ENCODE measurements at places on chromosomes 6 and 20.

DNA sequence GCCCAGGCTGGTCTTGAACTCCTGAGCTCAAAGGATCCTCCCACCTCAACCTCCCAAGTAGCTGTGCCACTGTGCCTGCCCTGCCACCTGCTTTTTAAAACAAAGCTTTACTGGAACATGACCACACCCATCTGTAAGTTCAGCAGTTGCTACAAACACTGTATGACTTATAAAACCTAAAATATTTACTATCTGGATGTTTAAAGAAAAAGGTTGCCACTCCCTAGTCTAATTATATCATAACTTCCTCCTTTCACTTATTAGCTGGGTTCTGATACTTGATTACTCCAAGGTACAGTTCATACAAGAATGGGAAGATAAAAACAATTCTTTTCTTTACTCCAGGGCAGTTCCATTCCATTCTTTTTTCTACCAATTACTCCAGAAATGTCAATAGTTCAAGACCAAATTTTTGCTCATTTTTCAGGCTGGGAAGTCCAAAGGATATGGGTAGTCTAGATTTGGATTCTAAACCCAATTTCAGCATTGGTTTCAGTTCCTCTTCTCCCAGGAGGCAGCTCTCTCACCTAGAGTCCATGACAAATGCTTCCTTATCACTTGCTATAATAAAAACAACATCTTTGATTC lies 63.1 kb downstream of the SEC63 start:
- DNase-seq: no peak

- DNase-seq: no peak
These were observed 296.8 kb downstream of the PREX1 start for GRCh38 chr20:48530957-48531356.

DNA sequence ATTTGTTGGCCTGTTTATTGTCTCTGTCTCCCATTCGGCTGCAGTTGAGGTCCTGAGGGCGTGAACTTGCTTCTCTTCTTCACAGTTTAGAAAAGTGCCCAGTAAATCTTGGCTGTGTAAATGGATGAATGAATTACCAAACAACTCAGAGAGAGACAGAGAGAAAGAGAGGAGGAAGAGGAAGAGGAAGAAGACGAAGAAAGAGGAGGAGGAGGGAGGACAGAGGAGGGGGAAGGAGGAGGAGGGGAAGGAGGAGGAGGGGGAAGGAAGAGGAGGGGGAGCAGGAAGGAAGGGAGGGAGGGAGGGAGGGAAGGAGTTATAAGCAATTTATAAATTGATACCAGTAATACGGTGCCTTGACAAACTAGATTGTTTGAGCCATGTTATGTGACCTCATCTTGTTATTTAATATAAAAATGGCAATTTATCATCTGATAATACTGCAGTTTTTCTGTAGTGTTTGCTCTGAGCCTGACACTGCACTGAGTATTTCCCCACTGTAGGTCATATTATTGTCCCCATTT lies 18.7 kb downstream of the HCK start:
- no peak for DNase-seq

DNA sequence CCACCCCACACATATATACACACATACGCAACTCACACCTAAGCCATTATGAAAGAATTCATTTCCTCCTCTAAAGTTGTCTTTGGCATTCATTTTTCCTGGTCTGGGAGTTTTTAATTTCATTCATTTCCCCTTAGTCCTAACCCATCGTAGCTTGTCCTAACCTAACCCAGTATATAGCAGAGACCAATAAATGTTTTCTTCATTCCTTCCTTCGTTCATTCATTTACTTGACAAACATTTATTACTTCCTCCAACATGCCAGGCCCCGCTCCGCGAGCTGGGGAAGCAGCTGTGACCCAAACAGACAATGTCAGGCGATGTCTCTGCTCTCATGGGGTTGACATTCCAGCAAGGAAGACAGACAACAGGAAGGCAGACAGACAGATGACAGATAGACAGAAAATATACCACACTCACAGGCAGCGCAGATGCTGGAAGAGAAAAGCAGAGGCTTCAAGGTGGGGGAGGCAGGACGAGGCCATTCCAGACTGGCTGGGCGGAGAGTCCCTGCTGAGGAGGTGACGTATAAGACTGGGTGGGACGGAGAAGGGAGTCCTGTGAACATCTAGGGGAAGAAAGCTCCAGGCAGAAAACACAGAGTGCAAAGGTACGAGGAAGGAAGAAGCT lies 33.7 kb upstream of the SIRPA start:
- no peak for DNase-seq

DNA sequence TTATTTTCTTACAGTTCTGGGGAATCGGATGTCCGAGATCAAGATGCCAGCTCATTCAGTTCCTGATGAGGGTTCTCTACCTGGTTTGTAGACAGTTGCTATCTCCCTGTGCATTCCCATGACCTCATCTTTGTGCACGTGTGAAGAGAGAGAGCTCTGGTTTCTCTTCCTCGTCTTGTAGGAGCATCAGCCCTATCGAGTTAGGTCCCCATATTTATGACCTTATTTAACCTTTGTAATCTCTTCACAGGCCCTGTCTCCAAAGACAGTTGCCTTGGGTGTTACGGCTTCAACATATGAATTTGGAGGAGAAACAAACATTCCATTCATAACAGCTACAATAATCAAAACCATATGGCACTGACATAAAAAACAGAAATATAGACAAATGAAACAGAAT lies 455.3 kb downstream of the HACE1 start:
- no peak for DNase-seq

GRCh38 chr20:58511364-58511763 lies 3.8 kb downstream of the APCDD1L start:
- DNase-seq: no peak

GRCh38 chr6:133360194-133360593 lies 119.0 kb downstream of the EYA4 start:
- no peak for DNase-seq

DNA sequence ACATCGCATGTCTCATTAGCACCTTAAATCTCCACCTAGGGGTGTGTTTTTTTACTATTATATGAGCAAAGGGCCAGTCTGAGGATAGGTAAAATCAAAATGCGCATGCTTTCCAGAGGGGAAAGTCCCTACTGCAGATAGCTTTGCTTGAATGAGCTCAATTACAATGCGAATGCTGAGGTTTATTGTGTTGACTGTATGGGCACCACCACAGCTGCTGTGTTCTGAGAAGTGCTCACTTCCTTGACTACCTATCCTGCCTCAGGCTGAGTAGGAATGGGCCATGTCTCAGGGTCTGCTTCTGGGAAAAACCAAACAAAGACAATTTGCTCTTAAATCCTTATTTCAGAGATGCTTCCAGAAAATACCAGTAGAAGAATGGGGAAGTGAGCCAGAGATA lies 36.6 kb downstream of the MOCS1 start:
- DNase-seq: no peak

- no peak for DNase-seq
These were observed 41.5 kb downstream of the YTHDF1 start for GRCh38 chr20:63174309-63175037.

DNA sequence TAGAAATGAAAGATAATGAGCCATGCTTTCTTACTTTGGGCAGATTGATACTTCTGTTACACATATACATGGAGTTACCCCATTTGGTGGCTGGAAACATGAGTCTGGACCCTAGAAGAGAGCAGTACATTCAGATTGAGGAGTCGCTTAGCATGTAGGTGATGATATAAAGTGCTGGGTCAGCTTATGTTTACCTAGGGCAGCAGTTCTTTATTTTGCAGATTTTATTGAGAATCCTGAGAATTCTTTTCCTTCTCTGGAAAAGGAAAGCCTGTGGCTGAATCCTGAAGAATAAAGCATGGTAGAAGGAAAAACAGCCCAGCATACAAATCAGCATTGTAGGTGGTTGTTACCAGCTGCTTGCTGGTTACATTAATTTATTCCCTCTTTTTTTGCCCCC lies 91.2 kb downstream of the SMAP1 start:
- no peak for DNase-seq

DNA sequence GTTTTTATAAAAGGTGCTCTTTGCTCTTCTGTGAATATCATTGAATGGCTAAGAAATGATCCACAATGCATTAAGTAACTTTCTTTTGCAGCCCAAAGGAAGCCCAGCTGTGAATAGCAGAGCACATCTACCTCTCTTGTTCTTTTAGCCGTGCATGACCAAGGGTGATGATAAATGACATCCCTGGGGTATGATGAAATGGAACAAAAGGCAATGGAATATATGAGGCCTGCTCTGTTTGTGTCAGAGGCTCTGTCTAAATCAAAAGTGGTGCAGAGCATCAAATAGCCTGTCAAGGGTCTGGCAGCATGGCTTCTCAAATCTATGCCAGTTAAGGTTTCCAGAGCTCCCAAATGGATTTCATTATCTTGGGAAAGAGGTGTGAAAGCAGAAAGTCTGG lies 362.6 kb upstream of the RNF217 start:
- DNase-seq: no peak

- DNase-seq: no peak
These were observed 431.9 kb upstream of the RGS17 start for GRCh38 chr6:153563001-153563400.

GRCh38 chr6:20126102-20126752 lies 86.0 kb downstream of the MBOAT1 start:
- DNase-seq: no peak

- DNase-seq: no peak
These were observed 139.9 kb downstream of the BMP7 start for GRCh38 chr20:57126481-57127092.

- DNase-seq: no peak
These were observed 3.5 kb downstream of the OCSTAMP start for GRCh38 chr20:46546936-46547335.

DNA sequence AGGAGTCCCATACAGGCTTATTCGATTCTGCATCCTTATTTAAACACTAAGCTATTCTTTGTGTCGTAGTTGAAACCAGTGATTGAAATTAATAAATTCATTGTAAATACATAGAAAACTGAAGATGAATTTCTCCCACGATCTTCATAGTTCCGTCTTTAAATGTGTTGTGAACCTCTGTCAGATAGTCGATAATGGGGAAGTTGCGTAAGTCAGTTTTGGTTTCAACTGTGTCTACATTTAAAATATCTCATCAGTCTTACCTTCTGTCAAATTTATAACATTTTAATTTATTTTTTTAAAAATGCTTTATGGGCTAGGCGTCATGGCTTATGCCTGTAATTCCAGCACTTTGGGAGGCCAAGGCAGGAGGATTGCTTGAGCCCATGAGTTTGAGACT lies 12.7 kb downstream of the STX11 start:
- DNase-seq: peak; percentile 39

- no peak for DNase-seq
These were observed 18.8 kb downstream of the PRR18 start for GRCh38 chr6:166289207-166290060.

- DNase-seq: no peak
These were observed 1.1 kb upstream of the BHLHE23 start for GRCh38 chr20:63007646-63008488.
